Activated CD4-positive, alpha-beta T cell treated with anti-CD3 and anti-CD28 coated beads, Interleukin-2, amount 50 U/mL, for 1 hour (primary cell): ENCODE measurements at places on chromosomes 7 and 10.

- DNase-seq = no peak
Measured at GRCh38 chr10:43160046-43160920, 22.0 kb downstream of the CSGALNACT2 start.

DNA sequence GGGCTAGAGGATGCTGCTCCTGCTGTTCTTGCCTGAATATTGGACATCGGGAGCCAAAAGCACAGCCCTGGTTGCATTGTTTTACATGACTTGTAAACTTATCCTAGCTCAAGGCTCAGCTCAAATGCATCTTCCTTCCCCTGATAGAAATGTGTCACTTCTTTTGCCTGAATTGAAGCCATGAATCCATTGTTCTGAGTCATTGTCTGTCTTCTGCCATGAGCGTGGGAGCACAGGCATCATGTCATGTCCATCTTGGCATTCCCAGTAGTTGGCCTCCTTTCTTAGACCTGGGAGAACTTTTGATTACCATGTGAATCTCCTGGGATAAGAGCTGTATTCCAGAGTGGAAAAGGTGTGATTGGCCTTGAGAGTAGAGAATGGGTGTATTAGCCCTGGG lies 54.1 kb upstream of the OPN4 start:
- DNase-seq = no peak

- DNase-seq = no peak
Measured at GRCh38 chr10:38157270-38157685, 63.1 kb downstream of the ZNF37A start.

DNA sequence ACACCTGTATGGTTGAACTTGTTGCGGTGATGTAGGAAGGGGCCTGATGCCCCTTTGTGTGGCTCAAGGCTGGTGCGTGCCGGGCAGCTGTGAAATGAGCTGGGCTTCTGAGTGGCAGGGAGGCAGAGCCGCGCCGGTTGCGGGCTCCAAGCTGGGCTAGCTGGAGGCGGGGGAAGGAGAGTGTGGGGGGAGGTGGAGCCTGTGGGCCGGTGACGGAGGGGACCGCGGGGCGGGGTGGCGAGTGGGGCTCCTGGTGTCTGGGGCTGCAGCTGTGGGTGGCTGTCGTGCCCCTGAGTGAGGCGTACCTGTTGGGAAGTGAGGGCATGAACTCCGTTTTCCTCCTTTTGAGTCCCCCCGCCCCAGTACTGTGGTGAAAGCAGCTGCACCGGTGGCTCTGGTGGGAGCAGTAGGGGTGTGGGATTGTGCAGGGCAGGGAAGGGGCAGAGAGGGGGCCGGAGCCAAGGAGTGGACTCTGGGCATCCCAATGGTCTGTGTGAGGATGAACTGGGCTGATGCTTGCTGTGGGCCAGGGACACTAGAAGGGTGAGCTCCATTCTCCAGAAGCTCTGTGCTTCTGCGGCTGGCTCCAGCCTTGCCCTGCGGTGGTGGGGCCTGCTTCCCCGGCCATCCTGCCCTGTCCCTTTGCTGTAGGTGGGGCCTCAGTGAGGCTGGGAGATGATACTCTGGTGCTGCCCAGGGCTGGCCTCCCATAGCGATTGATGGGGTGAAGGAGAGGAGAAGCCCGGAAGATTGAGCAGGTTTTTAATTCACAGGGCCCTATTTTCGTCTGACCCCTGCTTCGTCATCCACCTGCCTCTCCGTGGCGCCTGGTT lies 41.7 kb downstream of the INPP5A start:
- no peak for DNase-seq

DNA sequence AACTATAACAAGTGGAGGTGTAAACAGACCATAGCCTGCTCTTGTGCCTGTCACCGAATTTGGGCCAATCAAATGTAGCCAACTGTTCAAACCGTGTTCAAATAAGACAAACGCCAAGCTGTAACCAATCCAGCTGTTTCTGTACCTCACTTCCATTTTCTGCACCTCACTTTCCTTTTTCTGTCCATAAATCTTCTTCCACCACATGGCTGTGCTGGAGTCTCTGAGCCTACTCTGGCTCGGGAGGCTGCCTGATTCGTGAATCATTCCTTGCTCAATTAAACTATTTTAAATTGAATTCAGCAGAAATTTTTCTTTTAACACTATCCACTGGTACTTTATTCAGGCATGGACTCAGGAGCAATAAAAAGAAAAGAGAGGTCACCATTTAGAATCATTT lies 29.9 kb upstream of the COL1A2 start:
- DNase-seq = no peak

- DNase-seq = no peak
Measured at GRCh38 chr7:151109094-151110048, 23.1 kb downstream of the AGAP3 start.

DNA sequence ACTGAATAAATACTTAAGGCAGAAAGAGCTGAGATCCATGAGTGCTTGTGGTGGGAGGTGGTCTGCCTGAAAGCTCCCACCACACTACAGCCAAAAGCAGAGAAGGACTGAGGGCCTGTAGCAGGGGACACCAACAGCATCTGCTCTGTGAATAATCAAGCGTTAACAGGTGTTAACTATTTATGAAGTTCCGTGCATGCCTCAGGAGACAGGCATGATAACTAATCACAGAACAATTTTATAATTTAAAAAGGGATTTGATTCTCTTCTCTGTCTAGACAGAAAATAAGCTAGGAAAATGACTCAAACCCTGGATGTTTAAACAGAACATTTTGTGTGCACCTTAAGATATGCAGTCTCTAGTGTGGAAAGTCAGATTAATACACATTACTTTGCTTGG lies 61.5 kb upstream of the GHITM start:
- no peak for DNase-seq

DNA sequence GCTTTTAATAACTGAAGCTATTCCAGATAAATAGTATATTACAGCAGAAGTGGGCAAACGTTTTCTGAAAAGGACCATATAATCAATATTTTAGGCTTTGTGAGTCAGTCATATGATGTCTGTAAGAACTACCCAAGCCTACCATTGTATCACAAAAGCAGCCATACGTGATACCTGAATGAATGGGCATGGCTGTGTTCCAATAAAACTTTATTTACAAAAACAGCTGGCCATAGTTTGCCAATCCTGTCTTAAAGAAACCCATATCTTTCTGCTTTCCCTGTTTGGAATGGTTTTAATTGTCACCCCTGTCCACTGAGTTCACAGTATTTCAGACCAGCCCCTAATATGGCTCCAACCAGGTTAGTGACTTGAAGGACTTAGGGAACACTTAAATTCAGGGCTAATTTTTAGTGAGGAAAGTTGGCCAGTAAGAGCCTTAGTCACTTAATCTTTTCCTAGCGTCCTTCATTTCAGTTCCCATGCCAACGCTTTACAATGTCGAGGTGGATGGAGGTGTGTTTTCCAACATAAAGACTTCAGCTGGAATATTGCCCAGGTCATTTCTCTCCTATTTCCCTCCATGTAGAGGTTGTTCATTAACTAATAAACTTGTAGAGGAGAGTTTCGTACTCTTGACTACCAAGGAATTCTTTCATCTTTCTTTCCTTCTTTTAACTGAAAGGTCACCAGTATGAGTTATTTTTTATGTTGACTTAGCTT lies 184.5 kb downstream of the TRIL start:
- DNase-seq = no peak

DNA sequence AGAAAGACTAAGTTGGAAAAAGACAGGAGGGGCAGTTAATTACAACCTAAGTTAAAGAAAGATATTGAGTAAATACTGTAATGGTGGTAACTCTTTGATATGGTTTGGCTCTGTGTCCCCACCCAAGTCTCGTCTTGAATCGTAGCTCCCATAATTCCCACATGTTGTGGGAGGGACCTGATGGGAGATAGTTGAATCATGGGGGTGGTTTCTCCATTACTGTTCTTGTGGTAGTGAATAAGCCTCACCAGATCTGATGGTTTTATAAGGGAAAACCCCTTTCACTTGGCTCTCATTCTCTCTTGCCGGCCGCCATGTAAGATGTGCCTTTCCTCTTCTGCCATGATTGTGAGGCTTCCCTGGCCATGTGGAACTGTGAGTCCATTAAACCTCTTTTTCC lies 143.8 kb downstream of the GRK5 start:
- no peak for DNase-seq

DNA sequence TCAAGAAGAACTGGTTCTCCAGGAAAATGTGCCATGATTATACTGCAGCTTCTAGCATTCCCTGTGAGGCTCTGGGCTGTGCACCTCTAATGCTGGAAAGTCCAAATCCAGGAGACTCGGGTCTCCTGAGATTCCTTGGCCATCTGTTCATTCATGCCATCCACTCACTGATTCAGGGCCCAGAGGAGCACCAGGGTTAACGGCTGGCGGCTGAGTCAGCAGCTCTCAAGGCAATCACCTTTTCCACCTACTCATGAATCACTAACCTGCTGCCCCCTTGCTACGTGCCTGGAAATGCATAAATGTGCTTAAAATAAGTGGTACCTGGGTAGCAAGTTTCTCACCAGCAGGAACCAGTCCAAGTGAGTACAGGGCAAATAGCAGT lies 132.7 kb downstream of the KCNMA1 start:
- DNase-seq = no peak

GRCh38 chr10:108850138-108850854 lies 1073.0 kb downstream of the XPNPEP1 start:
- no peak for DNase-seq

DNA sequence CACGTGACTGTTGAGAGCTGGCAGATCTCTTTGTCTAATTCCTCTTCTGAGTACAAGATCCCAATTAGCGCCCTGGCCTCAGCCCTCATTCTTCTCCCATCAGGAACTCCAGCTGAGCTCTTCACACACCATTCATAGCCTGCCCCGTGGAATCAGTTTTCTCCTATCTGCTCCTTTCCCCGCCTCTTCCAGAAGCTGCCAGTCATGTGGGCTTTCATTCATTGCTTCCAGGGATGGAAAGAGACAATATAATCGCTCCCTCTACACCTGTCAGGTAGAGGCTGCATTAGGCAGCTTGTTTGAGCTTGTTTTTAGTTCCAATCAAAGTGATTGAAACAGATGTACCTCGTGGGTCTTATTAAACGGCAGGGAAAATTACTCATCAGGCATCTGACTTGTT lies 515.8 kb downstream of the TYW1 start:
- DNase-seq = no peak

DNA sequence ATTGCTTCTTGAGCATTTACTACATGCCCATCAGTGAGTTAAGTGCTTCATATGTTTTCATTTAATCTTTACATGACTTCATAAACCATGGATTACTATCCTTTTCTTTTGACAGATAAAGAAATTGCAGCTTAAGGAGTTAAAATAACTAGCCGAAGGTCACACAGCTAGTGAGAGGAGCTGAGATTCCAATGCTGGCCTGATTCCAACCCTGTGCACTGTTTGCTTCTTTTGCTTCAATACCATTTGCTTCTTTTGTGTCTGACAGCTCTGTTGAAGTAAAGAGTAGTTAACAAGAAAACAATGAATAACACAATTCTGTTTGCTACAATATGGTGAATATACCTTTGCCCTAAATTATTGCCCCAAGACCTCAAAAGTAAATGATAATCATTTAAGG lies 132.4 kb downstream of the GRM3 start:
- no peak for DNase-seq

- no peak for DNase-seq
Measured at GRCh38 chr7:155962191-155962967, 150.1 kb upstream of the SHH start.

GRCh38 chr7:105934572-105935185 lies 28.4 kb upstream of the CDHR3 start:
- DNase-seq = no peak

- no peak for DNase-seq
Measured at GRCh38 chr10:26215935-26216584, 514 bp upstream of the GAD2 start.

DNA sequence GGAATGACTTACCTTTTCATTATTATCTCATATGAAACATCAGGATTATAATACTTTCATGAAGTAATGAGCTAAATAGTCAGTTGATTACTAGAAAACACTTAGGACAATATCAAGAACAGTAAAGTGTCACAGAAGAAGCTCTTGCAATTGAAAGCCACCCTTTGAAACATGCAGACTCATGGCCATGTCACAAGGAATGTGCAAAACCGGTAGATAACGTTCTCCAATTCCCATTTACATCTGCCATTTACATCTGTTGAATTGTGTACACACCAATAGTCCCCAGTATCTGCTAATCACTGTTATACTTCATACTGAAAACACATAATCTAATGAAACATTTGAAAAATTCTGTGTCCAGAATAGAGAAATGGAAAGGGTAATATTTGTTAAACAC lies 237.5 kb downstream of the CREB5 start:
- no peak for DNase-seq

DNA sequence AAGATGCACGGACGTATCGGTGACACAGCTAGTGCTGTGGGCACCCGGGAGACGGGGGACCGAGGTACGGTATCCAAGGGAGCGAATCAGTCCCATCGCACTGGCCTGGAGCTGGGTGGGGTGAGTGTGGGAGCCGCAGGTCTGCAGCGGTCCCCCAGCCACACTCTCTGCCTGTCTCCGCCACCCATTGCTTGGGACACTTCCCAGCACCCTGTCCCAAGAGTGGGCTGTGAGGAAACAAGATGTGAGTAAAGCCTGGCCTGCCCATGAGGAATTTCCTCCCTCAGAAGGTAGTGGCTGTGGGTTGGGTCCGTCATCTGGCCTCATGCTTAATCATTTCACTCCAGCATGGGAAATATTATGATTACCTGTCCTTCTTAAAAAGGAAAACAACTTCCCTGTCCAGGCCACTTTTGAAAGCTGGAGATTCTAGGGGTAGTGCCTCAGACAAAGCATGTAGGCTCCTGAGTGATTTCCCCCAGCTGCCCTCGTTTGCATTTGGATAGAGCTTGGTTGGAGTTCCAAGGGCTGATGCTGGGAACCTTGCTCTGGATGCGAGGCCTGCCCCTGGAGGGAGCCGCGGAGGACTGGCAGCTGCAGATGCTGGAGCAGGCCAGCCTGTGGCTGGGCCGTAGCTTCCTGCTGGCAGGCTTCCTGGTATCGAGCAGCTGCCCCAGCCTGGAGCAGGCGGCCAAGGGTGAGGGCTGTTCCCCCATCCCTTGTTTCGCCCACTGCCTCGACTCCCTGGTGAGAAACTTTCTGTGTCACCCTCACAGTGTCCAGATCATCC lies 6.2 kb upstream of the ACTR3C start:
- no peak for DNase-seq
